DMS 273 treated with DMSO at 0.1 percent for 48 hours (cell line): ENCODE measurements at places on chromosomes 5 and 9.

GRCh38 chr5:125583321-125584139, 837.1 kb upstream of the ZNF608 start:
- DNase-seq, result no peak

- no peak for DNase-seq
Measured at GRCh38 chr9:5008202-5008601, 23.1 kb downstream of the JAK2 start.

GRCh38 chr9:33248606-33249005, 8.6 kb downstream of the SPINK4 start:
- no peak for DNase-seq

DNA sequence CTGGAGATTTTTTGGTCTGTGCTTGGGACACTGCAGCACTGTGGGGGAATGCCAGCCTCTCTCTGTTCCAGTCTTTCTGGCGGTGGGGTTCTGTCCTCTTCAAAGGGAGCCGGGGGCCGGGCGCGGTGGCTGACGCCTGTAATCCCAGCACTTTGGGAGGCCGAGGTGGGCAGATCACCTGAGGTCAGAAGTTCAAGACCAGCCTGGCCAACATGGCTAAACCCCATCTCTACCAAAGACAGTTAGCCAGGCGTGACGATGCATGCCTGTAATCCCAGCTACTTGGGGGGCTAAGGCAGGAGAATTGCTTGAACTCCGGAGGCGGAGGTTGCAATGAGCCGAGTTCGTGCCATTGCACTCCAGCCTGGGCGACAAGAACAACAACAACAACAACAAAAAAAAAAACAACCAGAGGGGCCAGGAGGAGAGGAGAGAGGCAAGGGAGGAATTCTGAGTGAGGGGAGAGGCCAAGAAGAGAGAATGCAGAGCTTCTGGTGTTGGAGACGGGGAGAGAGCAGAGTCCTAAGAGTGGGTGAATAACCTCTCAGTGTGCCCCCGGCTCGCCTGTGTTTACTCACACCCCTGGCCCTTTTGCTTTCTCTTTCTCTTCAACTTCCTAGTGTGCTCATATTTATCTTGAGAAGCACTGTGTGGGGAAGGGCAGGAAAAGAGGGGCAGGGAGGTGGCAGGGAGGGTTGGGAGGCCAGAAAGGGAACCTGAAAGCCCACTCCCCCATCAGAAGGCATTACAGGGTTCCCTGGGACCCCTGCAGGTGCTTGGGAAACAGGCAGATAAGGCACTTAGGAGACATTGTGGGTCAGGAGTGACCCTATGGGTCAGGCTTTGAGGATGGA, 3.2 kb upstream of the SET start:
- no peak for DNase-seq

- DNase-seq, result peak; percentile 45
Measured at GRCh38 chr5:59565551-59565950, 328.0 kb downstream of the PDE4D start.
